ENCODE measurements at places on chromosomes 3 and 15.
A peak's percentile ranks its signal among the peaks of the same experiment; 100 is the strongest.

DNA sequence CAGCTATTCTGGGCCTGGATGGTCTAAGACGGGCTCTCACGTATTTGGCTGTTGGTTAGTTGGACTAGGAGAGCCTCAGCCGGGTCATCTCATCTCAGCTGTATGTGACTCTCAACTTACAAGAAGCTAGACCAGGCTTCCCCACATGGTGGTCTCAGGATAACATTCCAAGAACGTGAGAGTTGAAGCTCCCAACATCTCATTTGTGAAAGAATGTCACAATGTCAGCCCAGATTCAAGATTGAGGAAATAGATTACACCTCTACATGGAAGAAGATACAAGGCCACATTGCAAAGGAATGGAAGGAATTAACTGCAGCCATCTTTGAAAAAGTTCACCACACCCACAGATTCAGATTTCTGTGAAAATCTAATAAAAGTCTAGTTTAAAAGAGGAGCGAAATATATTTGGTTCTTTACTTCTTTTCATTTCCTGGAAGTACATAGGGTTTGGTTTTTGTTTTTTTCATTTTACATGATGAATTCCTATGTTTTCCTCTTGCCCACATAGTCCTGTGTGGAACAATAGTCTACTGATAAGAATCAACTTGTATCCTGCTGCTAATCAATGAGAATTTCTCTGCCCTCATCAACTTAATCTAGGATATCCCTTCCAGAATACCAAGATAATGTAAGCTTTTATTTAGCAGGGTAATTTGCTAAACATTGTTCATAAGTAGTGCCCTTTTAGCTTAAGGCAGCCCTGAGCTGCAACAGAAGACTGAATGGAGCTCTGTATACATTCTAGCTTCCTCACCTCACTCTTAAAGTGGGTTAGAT lies 116.5 kb downstream of the CMSS1 start:
- DNase-seq = no peak

- no peak for DNase-seq
Observed at GRCh38 chr3:61645148-61645547, 83.8 kb downstream of the PTPRG start.

DNA sequence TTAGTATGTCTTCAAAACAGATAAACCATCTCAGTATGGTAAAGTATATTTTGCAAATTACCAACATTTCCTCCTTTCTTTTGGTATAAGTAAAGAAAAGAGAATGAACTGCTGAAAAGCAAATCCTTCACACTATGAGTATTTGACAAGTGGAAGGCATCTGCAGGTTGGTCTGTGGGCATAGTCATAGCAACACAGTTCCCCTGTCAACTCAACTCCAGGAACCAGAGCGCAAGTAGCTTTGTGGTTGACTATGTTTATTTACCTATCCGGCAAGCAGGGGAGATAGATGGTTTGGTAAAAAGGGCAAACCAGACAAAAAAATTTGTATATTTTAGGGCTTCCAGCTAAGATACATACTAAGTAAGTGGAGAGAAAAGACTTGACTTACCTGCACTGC lies 88.3 kb upstream of the PPIB start:
- no peak for DNase-seq

GRCh38 chr3:64815789-64816188 lies 128.0 kb upstream of the ADAMTS9 start:
- DNase-seq = no peak

DNA sequence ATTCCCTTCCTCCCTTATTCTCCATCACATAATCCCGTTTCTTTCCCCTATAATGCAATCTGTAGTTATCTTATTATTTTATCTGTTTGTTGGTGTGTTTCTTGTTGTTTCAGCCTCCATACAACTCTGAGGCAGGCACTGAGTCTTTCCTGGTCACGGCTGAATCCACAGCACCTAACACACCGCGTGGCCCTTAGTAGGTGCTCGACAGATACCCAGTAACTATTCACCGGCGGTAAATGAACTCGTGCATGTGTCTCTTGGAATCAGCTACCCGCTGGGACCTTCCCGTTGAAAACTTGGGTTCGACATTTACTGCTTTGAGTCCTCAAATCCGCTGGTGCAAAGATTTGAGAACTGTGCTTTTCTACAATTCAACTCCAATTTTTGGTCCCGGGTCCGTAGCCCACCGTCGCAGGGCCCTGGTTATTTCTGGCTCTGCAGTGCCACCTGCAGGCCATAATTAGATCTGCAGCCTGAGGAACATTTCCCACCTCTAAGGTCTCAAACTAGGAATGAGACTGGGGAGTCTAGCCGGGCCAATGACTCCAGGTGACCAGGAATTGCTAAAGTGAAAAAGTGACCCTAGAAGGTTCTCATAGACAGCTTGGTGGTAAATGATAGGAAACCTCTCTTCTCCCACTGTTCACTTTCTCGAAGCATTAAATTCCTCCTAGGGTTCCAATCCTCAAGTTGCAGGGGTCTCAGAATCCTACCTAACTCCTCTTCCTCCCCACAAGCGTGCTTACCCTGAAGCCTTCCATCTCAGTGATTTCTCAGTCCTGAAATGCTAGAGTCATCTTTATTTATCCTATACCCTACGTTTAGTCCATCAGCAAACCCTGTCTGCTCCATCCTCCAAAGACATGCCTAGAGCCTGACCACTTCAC lies 40.0 kb upstream of the TRH start:
- DNase-seq = peak; percentile 41

Measured in OCI-LY7 (cell line).